Cardiac muscle cell (in vitro differentiated cells and primary cell): ENCODE measurements at places on chromosomes 1 and 21.
A peak's percentile ranks its signal among the peaks of the same experiment; 100 is the strongest.

DNA sequence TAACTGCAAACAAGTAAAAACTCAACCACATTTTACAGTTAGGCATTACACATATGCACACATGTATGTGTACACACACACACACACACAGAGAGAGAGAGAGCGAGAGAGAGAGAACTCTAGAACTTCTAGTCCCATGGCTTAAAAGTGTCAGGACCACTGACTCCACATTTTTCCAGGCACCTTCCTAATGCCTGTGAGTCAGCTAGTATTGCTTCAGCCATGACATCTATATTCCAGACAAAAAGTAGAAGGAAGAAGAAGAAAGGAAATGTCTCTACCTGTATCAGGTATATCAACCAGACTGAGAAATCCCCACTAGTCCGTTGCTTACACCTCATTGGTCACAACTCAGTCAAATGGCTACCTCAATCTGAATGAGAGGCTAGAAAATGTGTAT, 31.9 kb upstream of the TACSTD2 start:
- H3K27me3 ChIP-seq, result no peaks in the 10 kb centered on the region
- no peak overlapping the region for H3K4me3 ChIP-seq
- no peak for DNase-seq
- H3K36me3 ChIP-seq, result no peaks in the 10 kb centered on the region

DNA sequence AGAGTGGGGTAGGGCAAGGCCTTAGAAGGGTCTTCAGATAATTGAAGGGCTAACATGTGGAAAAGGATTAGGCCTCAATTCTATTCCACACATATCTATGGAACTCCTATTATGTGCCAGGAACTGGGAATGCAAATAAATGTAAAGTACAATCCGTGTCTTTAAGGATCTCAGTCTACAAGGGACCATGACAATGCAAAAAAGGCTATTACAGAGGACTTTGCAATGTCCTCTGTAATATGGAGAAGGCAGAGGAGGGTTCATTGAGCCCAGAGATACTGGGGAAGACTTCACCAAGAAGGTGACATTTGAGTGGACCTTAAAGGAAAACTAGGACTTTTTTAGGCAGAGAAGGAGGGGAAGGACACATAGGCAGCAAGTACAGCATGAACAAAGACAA, 4.5 kb upstream of the SCMH1 start:
- no peak overlapping the region for H3K4me3 ChIP-seq
- peaks cover 43% of the 10 kb centered on the region for H3K4me1 ChIP-seq
- no peaks in the 10 kb centered on the region for H3K36me3 ChIP-seq
- peak overlapping the region; percentile 78 for H3K27ac ChIP-seq
- DNase-seq, result no peak

GRCh38 chr1:92442351-92442750, 44.4 kb downstream of the GFI1 start:
- H3K4me1 ChIP-seq, result peaks cover 5% of the 10 kb centered on the region
- no peak for DNase-seq
- H3K36me3 ChIP-seq, result no peaks in the 10 kb centered on the region

GRCh38 chr1:1069056-1069710, 4.9 kb downstream of the RNF223 start:
- H3K27ac ChIP-seq, result no peak overlapping the region
- H3K4me3 ChIP-seq, result peak overlapping the region; percentile 55
- H3K27me3 ChIP-seq, result peaks cover 32% of the 10 kb centered on the region
- DNase-seq, result peak; percentile 85
- no peaks in the 10 kb centered on the region for H3K4me1 ChIP-seq
- no peaks in the 10 kb centered on the region for H3K36me3 ChIP-seq

GRCh38 chr1:155717041-155717440, 28.1 kb downstream of the DAP3 start:
- H3K4me1 ChIP-seq, result no peaks in the 10 kb centered on the region
- no peak overlapping the region for H3K4me3 ChIP-seq
- H3K36me3 ChIP-seq, result peaks cover 5% of the 10 kb centered on the region
- no peak for DNase-seq
- H3K27ac ChIP-seq, result no peak overlapping the region

GRCh38 chr1:59322394-59322793, 25.5 kb downstream of the FGGY start:
- no peak overlapping the region for H3K4me3 ChIP-seq
- no peak for DNase-seq
- no peaks in the 10 kb centered on the region for H3K27me3 ChIP-seq
- no peaks in the 10 kb centered on the region for H3K36me3 ChIP-seq
- H3K4me1 ChIP-seq, result no peaks in the 10 kb centered on the region

DNA sequence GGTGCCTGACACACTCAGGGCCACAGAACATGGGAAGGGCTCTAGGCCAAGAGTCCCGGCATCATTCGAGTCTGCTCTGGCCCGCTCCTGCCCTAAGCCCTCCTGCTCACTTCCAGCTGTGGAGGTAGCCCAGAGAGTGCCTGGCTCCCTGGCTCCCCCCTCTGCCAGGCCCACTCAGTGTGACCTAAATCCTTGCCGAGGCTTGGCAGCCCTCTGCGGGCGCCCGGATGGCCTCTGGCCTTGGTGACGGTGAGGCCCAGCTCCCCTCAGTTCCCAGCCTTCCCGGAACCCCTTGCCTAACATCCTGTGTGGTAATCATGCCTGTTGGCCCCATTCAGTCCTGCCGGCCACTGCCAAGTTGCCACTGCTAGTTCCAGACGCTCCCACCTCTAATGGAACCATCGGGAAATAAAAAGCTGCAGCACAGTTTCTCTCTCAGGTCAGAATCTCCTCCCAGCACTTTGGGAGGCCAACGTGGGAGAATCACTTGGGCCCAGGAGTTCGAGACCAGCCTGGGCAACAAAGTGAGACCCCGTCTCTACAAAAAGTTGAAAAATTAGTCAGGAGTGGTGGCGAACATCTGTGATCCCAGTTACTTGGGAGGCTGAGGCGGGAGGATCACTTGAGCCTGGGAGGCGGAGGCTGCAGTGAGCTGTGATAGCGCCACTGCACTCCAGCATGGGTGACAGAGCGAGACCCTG, 1.2 kb upstream of the H6PD start:
- H3K27ac ChIP-seq, result no peak overlapping the region
- peak; percentile 99 for DNase-seq
- H3K4me3 ChIP-seq, result no peak overlapping the region
- no peaks in the 10 kb centered on the region for H3K27me3 ChIP-seq

GRCh38 chr1:196902344-196902743, 14.5 kb downstream of the CFHR4 start:
- no peaks in the 10 kb centered on the region for H3K36me3 ChIP-seq
- no peak for DNase-seq
- H3K4me3 ChIP-seq, result no peak overlapping the region
- H3K27ac ChIP-seq, result no peak overlapping the region
- no peaks in the 10 kb centered on the region for H3K27me3 ChIP-seq

DNA sequence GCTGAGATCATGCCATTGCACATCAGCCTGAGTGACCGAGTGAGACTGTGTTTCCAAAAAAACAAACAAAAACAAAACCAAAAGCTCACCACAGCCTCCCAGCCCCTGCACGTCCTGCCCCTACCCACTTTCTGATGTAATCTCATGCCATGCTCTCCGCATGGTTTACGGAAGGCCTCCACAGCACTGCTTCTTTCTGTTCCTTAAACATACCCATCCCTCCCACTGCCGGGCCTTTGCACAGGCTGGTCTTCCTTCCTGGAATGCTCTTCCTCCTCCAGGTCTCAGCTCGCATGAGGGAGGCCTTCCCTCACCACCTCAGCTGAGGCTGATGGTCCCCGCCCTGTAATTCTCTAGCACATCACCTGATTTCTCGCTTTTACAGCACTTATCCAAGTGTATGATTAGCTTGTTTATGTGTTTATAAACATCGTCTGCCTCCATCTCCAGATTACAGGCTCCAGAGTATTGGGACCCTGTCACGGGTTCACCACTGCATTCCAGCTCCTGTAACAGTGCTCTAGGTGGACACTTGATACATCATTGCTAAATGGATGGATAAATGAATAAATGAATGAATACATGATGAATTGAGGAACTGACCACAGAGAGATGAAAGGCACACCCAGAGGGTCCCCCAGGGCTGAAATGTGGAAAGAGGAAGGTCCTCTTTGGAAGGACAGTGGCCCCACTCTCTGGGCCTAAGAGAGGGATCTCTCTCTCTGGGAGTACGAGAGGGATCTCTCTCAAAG, 22.1 kb downstream of the TCEA3 start:
- H3K4me3 ChIP-seq, result no peak overlapping the region
- H3K27ac ChIP-seq, result peak overlapping the region; percentile 77
- H3K36me3 ChIP-seq, result peaks cover 9% of the 10 kb centered on the region
- no peak for DNase-seq
- H3K4me1 ChIP-seq, result peaks cover 12% of the 10 kb centered on the region

GRCh38 chr1:35726450-35727433, 8.1 kb upstream of the C1orf216 start:
- H3K4me1 ChIP-seq, result no peaks in the 10 kb centered on the region
- H3K36me3 ChIP-seq, result no peaks in the 10 kb centered on the region
- no peak overlapping the region for H3K4me3 ChIP-seq
- H3K27ac ChIP-seq, result no peak overlapping the region
- H3K27me3 ChIP-seq, result no peaks in the 10 kb centered on the region
- DNase-seq, result peak; percentile 73

GRCh38 chr1:24535021-24535424, 20.9 kb upstream of the NCMAP start:
- H3K27ac ChIP-seq, result no peak overlapping the region
- H3K4me1 ChIP-seq, result peaks cover 10% of the 10 kb centered on the region
- peaks cover 4% of the 10 kb centered on the region for H3K36me3 ChIP-seq
- H3K27me3 ChIP-seq, result no peaks in the 10 kb centered on the region

GRCh38 chr1:226754793-226755533, 15.9 kb upstream of the ITPKB start:
- DNase-seq, result no peak
- no peak overlapping the region for H3K27ac ChIP-seq
- no peaks in the 10 kb centered on the region for H3K36me3 ChIP-seq
- H3K4me3 ChIP-seq, result no peak overlapping the region
- no peaks in the 10 kb centered on the region for H3K4me1 ChIP-seq

GRCh38 chr1:235882816-235883215, 16.1 kb upstream of the LYST start:
- no peak overlapping the region for H3K27ac ChIP-seq
- H3K27me3 ChIP-seq, result no peaks in the 10 kb centered on the region
- H3K36me3 ChIP-seq, result no peaks in the 10 kb centered on the region
- DNase-seq, result no peak
- H3K4me1 ChIP-seq, result no peaks in the 10 kb centered on the region
- no peak overlapping the region for H3K4me3 ChIP-seq

DNA sequence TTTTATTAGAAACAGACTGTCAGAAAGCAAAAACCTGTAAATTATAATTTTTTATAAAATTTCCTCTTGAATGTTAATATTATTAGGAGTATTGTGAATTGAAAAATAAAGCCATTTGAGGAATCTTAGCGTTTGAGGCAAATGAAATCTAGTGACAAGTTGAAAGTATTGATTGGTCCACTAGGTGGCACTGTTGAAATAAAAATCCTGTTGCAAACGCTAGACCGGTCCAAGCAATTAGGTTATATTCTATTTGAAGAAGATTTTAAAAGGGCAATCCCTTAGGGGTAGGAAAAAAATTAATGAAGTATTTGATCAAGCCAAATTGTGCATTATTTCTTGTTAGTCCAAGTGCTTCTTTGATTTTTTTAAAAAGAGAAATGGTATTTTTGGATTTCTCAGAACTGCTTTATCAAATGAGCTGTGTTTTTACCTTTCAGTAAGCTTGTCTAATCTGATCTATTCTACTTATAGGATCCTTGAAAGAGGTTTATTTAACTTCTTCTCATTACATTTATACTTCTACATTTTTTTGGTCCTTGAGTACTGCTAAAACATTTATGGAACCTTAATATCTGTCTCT, 57.7 kb downstream of the ATG4C start:
- no peaks in the 10 kb centered on the region for H3K27me3 ChIP-seq
- peak; percentile 80 for DNase-seq
- H3K4me3 ChIP-seq, result no peak overlapping the region
- H3K27ac ChIP-seq, result no peak overlapping the region
- no peaks in the 10 kb centered on the region for H3K4me1 ChIP-seq

DNA sequence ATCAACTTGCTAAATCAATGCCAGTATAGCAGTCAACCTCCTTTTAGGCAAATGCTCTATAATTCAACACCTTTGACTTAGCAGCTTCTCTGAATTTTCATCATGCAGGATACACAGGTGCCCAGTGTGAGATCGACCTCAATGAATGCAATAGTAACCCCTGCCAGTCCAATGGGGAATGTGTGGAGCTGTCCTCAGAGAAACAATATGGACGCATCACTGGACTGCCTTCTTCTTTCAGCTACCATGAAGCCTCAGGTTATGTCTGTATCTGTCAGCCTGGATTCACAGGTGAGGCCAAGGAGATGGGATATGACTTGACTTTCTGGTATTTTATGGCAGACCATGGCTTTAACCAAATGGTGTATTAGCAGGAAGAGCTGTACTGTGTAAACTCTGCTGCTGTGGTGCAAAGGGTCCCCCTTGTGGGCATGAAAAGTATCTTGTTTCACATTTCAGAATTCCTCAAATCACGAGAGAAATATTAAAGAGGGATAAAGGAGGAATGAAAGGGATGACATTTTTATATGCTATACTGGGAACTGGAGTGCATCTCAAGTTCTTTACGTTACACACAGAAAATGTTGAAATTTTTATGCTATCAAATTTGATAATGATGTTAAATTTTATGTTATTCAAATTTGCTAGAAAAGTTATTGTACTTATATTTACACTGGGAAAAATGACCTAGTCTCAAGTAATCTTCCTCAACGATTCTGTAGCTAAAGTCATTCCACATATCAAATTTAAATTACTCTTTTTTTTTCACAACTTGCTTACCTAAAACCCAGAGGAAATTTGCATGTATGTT, 88.9 kb downstream of the CRB1 start:
- no peaks in the 10 kb centered on the region for H3K36me3 ChIP-seq
- H3K27ac ChIP-seq, result no peak overlapping the region
- no peaks in the 10 kb centered on the region for H3K4me1 ChIP-seq

DNA sequence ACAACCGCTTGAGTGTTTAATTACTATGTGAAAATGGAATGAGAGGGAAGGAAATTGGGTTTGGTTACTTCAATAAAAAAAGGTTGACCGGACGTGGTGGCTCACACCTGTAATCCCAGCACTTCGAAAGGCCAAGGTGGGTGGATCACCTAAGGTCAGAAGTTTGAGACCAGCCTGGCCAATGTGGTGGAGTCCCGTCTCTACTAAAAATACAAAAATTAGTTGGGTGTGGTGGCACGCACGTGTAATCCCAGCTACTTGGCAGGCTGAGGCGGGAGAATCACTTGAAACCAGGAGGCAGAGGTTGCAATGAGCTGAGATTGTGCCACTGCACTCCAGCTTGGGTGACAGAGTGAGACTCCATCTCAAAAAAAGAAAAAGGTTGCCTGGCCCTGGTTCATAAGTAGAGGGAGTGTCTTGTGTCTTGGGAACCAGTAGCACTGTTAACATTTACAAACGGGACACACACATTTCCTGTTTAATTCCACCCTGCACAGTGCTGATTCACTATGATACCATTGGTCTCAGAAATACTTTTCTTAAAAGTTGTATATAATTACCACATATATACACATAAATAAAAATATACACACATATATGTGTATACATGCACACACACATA, 27.6 kb upstream of the CLDN14 start:
- H3K27me3 ChIP-seq, result no peaks in the 10 kb centered on the region
- H3K27ac ChIP-seq, result no peak overlapping the region
- no peak for DNase-seq
- H3K36me3 ChIP-seq, result no peaks in the 10 kb centered on the region
